Occipital lobe (tissue), 3 donors: ENCODE measurements at places on chromosomes 2 and 18. TPM values are rescaled to one million over a fixed set of nuclear protein-coding genes. Genes with fewer than 3 reads are reported as not detected.

- no peak for DNase-seq
These were observed 122.1 kb downstream of the ARL4C start for GRCh38 chr2:234374736-234375135.

GRCh38 chr2:147636886-147637285 is 207.9 kb upstream of the ACVR2A start:
- no peak for DNase-seq

DNA sequence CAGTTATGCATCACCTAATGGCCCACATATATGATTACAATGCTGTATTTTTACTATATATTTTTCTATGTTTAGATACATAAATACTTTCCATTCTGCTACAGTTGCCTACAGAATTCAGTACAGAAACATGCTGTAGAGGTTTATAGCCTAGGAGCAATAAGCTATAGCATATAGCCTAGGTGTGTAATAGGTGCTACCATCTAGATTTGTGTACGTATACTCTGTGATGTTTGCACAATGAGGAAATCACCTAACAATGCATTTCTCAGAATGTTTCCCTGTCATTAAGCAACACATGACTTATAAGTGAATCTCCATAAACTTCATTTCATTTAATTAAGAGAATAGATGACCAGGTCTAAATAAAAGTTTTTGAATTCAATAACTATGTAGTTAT is 43.5 kb downstream of the SLC38A11 start:
- DNase-seq = no peak

The HOXD3 gene
- total RNA-seq = not detected

The LYG2 gene
- not detected for total RNA-seq

The BCS1L gene
- total RNA-seq = 23.4 TPM

The EFEMP1 gene
- total RNA-seq = 2.8 TPM

DNA sequence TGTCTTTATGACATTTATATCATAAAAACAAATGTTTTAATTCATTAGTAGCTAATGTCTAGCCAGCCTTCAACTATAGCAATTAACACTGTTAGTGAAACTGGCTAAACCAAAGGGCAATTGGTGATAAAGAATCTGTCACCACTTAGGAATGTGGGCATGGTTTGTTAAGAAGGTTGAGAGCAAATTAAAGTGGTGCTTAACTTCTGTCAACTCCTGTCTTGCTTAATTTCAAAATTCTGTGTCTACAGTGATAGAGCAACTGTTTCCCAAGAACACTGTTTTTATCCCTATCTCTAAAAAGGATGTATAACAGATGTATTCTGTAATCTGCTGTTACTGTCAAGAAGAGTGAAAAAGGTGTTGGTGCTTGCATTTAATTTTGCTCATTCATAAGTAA is 36.5 kb downstream of the CFAP36 start:
- DNase-seq = no peak

DNA sequence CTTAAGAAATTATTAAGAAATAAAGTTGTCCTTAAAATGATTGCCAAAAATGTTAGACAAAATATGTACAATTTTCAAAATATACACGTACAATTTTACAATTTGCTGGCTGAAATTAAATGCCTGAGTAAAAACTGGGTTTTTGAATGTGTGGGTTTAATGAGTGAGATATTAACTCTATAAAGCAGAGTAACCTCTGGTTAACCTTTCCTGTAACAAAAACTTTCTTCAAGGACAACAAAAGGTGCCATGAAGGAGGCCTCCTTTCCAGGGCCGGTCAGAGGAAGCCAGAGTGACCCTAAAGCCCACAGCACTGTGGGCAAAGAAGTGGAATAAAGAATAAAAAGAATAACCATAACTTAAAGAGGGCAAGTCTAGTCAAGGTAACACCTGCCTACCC is 16.5 kb upstream of the MAL start:
- DNase-seq = no peak

DNA sequence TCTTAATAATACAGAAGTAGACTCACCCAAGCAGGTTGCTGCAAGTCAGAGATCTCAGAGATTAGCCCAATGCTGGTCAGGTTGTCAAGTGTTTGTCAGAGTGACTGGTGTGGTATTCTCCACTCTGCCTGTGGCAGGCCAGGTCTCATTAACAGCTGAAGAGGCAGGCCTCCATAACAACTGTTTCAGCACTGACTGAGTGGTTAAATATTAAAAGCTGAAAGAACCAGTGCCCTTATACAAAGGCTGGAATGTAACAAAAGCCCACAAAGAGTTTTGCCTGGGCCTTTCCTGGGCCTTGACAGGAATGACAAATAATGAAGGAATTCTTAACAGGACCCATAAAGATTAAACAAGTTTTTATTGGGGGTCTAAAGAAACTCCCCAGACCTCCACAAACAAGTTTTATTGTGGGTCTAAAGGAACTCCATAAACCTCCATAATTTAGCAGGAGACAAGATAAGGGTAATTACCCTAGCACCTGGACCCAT is 26.8 kb downstream of the SULT1C2 start:
- no peak for DNase-seq

DNA sequence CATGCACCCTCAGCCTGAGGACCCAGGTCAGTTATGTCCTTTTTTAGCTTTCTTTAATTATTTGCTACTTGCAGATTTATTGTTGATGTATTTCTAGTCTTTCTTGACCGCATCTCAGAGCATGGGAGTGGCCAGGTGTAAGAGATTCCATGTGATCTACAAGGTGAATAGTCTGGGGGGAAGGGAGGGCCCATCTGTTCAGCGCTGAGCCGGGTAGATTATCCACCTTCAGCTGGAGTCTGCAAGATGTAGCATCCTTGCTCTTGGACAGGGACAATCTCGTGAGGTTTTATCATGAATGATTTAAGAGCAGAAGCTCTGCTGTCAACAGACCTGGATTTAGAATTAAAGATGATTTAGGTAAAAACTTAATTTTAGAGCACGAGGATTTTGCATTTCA is 12.0 kb upstream of the DGKD start:
- DNase-seq = no peak

DNA sequence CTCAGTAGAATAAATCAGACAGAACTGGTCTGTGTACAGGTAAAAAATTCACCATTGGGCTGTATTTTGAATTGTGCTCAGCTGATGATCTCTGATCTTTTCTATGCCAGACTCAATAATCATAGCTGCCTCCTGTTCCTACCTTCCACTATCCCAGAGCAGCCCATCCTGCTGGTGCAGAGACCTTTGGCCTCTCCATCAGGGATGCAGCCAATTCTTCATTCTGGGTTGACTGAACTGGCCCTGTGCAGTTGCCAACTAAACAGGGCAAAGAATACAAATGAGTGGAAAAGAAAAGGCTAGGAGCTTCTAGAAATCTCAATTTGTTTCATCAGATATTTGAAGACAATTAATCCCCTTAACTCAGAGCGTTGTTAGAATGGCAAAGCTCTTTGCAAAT is 1781.3 kb upstream of the CELF4 start:
- DNase-seq = no peak

DNA sequence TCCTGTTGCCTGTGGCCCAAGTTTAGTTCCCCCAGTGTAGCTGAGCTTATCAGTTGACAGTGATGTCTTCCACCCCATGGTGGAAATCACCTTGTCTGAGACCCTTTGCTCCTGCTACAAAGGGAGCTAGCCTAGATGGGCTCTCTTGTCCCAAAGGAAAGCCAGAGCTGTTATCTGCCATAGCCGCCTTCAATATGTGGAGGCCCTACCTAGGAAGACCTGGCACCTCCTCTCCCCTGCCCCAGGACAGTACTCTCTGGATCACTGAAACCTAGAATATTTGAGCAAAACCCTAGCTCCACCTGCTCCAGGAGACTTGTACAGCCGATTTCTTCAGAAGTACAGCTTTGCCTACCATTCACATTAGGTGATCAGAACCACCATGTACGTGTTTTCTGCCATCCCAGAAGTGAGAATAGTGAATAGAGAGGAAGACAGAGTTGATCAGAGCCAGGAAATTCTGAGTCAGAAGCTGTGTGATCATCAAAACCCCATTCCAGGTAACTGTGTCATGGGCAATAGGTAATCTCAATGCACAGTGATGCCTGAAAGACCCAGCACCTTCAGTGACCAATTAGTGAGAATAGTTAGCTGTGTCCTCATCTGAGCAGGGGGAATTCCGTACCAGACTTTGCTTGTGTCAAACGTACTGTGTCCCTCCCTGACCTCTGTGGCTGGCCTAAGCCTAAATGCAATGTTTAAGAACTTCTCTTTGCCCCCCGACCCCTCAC is 138.4 kb upstream of the ALPP start:
- no peak for DNase-seq

DNA sequence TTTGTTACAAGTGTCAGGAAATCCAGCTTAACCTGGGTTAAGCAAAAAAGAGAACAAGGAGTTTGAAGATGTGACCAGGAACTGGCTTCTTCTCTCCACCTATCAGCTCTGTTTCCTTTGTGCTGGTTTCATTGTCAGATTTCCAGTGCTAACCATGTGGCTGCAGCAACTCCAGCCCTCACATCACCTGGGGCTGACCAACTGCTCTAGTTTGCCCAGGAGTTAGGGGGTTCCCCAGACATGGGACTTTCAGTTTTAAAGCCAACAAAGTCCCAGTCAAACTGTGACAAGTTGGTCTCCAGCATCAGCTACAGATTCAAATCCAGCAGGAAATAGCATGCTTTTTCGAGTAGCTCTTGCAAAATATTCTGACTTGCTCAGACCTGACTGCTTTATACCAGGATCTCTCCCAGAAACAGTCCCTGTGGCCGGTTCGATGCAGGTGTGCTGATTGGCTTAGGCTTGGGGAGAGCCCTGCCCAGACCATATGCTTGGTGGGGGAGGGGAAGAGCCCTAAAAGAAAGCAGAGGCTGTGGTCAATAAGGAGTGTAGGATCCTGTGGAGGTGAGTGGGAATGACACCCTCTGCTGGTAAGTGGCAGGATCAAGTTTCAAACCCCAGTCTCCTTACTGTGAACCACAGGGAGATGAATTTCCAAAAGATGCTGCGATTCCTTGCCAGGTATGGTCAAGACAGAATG is 49.5 kb downstream of the KCNE4 start:
- DNase-seq = no peak

GRCh38 chr18:77206676-77207374 is 42.8 kb upstream of the GALR1 start:
- peak; percentile 17 for DNase-seq

DNA sequence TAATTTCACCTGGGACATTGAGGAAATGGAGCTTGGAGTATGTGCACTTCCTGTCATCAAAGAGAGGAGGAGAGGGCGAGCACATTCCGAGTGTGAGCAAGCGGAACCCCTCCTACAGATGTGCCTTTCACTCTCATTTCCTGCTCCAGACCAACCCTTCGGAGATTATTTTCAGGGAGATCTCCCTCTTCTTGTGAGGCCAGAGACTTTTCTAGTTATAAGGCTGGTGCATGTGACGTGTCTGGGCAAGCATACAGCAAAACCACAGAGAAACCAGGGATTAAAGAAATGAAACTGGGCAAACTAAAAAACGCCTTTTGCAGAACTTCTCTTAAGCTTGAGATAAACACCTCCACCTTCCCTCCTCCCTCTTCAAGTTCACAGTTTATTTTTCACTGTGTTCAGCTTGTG is 409.2 kb upstream of the TCF4 start:
- no peak for DNase-seq

GRCh38 chr18:5297597-5297996 is 2.1 kb upstream of the ZBTB14 start:
- peak; percentile 25 for DNase-seq

The CFC1B gene
- not detected for total RNA-seq

GRCh38 chr2:64311948-64312621 is 141.9 kb upstream of the LGALSL start:
- peak; percentile 73 for DNase-seq
